ENCODE measurements at places on chromosomes 7 and 10.

DNA sequence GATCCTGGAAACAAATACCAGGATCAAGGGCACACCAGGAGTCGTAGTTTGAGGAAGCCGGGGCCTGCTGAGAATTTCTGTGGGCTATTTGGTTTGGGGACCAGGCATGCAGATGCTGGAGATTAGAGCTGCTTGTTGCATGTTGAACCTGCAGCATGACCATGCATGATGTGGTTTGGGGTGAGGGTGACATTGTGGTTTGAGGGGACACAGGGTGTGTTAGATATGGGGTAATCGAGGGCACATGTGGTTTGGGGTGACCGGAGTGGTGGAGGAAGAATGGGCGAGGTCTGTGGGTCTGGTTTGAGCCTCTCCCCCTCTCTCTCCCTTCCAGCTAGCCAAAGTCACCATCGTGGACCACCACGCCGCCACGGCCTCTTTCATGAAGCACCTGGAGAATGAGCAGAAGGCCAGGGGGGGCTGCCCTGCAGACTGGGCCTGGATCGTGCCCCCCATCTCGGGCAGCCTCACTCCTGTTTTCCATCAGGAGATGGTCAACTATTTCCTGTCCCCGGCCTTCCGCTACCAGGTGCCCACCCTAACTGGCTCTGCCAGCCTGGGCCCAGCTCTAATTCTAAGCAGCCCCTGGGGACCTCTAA is 10.2 kb downstream of the NOS3 start:
- DNase-seq = no peak

GRCh38 chr7:127893547-127893946 is 137.7 kb downstream of the LRRC4 start:
- DNase-seq = no peak

DNA sequence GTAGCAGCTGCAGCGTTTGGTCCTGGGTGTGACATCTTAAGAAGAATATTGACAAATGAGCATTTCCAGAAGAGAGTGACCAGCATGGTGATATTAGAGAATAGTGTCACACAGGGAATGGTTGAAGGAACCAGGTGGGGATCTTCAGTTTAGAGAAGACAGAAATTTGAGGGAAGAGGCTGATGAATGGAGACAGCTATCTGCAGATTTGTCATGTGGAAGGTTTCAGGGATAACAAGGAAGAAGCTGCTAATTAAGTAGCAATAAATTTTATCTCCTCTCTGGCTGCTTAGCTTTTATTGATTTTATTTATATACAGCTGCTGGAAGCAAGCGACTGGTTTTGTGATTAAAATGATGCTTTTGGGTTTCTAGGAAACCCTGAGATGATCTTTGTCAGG is 26.0 kb downstream of the SDK1 start:
- no peak for DNase-seq

DNA sequence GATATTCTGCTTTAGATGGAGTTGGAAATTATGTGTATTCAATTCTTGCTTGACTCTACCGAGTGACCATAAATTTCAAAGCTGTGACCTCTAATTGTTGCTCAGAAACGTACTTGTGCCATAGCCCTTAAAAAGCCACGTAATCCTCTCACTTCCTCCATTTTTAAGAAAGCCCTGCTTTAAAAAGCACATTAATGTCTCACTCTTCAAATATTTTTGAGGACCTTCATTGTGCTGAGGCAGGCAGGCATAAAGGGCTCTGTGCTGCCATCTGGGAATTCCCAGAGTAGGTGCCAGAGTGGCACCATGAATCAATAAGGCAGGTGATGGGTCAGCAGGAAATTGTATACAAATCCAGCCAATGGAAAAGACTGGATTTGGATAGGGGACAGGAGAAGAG is 97.7 kb upstream of the FAM204A start:
- no peak for DNase-seq

- no peak for DNase-seq
These were observed 1.2 kb downstream of the CYREN start for GRCh38 chr7:135169141-135169963.

DNA sequence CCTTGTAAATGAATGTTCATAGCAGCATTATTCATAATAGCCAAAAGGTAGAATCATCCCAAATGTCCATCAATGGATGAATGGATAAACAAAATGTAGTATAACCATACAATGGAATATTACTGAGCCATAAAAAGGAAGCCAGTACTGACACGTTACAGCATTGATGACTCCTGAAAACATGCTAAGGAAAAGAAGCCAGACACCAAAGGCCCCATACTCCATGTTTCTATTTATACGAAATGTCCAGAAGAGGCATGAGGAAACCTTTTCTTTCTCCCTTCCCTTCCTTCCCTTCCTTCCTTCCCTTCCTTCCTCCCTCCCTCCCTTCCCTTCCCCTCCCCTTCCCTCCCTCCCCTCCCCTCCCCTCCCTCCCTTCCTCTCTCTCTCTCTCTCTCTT is 131.9 kb downstream of the JAZF1 start:
- no peak for DNase-seq
